KBM-7 (cell line): ENCODE measurements at places on chromosomes 11 and 22.
A peak's percentile ranks its signal among the peaks of the same experiment; 100 is the strongest.

DNA sequence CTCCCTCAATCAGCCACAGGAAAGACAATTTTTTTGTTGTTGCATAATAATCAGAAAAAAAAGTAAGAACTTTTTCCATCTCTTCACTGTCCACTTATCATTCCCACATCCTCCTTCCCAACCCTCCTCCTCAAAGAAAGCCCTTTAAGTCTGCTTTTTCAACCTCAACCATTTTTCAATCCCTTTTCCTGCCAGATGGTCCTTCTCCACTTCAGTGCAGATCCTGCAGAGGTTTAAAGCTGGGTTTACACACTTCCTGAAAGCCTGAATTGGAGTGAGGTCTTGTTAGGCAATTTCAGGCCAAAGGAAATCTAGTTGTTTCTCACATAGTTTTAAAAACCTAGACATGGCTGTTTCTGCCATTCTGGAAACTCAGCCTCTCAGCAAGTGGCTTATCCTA lies 78.3 kb downstream of the RPL27A start:
- peak; percentile 17 for DNase-seq

- DNase-seq, result no peak
Observed at GRCh38 chr11:8282631-8283030, 19.0 kb upstream of the LMO1 start.

- DNase-seq, result no peak
Observed at GRCh38 chr22:34622602-34623001, 443.4 kb upstream of the ISX start.

- no peak for DNase-seq
Observed at GRCh38 chr11:47124675-47125074, 52.0 kb downstream of the ARFGAP2 start.
